ENCODE measurements at places on chromosomes 3 and 15. TPM values are rescaled to one million over a fixed set of nuclear protein-coding genes. Genes with fewer than 3 reads are reported as not detected.

Gene P2RY13
- total RNA-seq: 1.3 TPM

Gene TMC3
- not detected for total RNA-seq

Gene CHRNB4
- not detected for total RNA-seq

DNA sequence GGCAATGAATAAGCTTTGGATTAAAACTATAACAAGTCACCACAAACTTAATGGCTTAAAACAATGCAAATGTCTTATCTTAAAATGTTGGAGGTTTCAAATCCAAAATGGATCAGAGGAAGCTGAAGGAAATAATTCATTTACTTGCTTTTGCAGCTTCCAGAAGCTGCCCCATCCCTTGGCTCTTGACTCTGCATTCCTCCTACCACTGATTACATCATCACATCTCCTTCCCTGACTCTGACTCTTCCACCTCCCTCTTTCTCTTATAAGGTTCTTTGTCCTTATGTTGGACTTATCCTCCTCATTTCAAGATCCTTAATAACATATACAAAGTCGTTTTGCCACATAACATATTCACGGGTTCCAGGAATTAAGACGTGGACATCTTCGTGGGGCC, 982.8 kb upstream of the ROBO1 start:
- H3K36me3 ChIP-seq: no peaks in the 10 kb centered on the region
- H3K27ac ChIP-seq: no peak overlapping the region
- H3K4me3 ChIP-seq: no peak overlapping the region
- no peaks in the 10 kb centered on the region for H3K27me3 ChIP-seq
- no peaks in the 10 kb centered on the region for H3K4me1 ChIP-seq
- DNase-seq: no peak

DNA sequence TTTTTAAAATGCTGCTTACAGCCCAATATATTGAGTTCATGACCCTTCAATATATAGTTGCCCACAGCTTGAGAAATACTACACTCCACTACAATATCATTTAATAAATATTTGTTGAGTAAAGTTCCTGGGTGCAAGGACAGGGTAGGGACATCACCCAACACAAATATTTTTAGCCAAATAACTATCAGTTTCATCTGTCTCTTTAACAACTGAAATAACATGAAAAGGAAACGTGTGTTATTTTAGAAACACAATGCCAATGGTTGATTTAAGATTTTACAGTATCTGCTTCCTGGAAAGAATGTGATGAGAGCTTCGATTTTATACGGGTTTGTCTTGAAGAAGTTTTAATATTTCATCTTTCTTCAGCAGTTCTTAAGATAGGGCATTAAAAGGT, 67.7 kb upstream of the CDV3 start:
- H3K4me1 ChIP-seq: peaks cover 18% of the 10 kb centered on the region
- H3K36me3 ChIP-seq: no peaks in the 10 kb centered on the region
- no peak overlapping the region for H3K4me3 ChIP-seq
- H3K27ac ChIP-seq: peak overlapping the region; percentile 83
- no peaks in the 10 kb centered on the region for H3K27me3 ChIP-seq

DNA sequence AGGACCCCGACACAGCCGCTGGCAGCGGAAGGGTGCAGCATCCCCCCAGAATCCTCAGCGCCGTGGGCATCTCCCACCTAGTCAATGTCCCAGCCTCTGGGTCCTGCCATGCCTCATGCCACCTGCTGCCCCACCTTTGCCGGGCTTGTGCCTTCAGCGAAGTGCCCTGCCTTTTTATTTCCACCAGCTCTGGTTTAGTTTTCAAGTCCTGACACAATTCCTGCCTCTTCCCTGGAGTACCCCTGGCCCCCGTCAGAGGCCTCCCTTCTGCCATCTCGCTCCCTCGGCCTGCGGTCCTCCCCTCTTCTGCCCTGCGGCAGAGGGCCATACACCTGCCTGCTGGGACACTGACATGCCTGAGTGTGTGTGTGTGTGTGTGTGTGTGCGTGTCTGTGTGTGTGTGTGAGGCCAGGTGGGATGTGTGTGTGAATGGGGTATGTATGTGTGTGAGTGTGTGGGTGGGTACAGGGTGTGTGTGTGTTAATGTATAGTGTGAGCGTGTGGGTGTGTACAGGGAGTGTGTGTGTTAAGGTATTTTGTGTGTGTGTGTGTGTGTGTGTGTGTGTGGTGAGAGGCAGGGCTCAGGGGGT, 129.9 kb downstream of the SMAD6 start:
- no peaks in the 10 kb centered on the region for H3K27me3 ChIP-seq
- no peak for DNase-seq
- H3K36me3 ChIP-seq: no peaks in the 10 kb centered on the region
- no peaks in the 10 kb centered on the region for H3K4me1 ChIP-seq

DNA sequence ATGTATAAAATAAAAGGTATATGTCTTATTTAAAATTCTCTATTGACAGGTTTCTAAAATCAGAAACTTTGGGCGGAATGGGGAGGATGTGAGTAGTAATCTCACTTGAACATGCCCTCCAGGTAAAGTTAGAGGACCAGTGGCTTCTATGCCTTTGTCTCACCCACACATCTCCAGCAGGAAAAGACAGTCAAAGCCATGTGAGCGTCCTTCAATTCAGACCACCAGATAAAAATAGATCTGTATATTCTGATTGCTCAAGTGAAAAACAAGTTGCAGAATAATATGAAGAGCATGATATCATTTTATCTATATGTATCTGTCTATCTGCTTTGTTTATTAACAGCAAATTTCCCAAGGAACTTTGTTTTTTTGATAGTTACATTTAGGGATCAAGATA, 152.2 kb downstream of the TMCO5A start:
- no peaks in the 10 kb centered on the region for H3K36me3 ChIP-seq
- H3K4me3 ChIP-seq: no peak overlapping the region
- DNase-seq: no peak
- H3K4me1 ChIP-seq: peaks cover 9% of the 10 kb centered on the region
- no peaks in the 10 kb centered on the region for H3K27me3 ChIP-seq
- peak overlapping the region; percentile 33 for H3K27ac ChIP-seq

All from stomach (tissue), 19 donors.